Lung microvascular endothelial cell (primary cell): ENCODE measurements at places on chromosomes 5 and 9. TPM values are rescaled to one million over a fixed set of nuclear protein-coding genes. Genes with fewer than 3 reads are reported as not detected.

DNA sequence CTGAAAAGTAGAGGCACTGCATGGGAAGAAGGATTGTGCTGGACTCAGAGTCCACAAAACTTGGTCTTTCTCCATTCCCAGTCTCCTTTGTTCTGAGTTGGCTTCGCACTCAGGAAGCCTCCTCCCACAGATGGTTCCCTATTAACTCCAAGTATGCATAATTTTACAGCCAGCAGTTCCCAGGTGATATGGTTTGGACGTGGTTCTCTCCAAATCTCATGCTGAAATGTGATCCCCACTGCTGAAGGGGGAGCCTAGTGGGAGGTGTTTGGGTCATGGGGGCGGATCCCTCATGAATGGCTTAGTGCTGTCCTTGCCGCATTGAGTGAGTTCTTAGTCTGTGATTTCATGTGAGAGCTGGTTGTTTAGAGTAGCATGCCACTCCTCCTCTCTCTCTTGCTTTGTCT is 86.6 kb downstream of the FEM1C start:
- no peak for DNase-seq

DNA sequence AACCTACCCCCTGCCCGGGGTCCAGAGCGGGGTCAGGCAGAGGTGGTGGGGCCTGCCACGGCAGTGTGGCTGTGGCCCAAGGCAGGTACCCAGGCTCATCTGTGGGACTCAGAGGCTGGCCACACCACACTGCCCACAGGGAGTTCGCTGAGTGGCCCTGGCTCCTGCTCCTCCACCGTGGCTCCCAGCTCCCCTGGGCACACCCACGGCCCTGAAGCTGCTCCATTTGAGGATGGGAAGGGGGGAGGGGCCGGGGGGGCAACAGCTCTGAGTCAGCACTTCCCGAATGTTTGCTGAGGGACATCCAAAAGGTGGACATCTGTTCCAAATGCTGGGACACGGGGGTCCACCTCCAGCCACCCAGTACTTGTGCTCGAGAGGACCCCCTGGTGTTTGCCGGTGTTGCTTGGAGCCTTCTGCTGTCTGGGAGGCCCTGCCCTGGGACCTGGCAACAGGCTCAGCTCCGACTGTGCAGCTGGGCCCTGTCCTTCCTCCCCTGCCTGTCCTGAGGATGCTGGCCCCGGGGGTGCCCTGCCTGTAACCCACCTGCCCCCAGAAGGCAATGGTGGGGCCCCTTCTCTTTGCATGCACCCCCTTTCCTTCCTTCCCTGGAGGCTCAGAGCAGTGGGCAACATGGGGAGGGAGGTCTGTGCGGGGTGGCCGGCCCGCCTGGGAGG is 2.5 kb upstream of the NRARP start:
- DNase-seq: peak; percentile 56

- no peak for DNase-seq
These were observed 247.1 kb downstream of the PBX3 start for GRCh38 chr9:125994066-125994943.

GRCh38 chr9:118568704-118569103 is 800.5 kb downstream of the BRINP1 start:
- DNase-seq: no peak

- DNase-seq: peak; percentile 88
These were observed 41.2 kb downstream of the SLC22A5 start for GRCh38 chr5:132410451-132411303.

The ORM2 gene
- not detected in 2 replicates for total RNA-seq
